ENCODE measurements at places on chromosomes 4 and X.

- no peak for DNase-seq
Observed at GRCh38 chr4:127080141-127080540, 552.6 kb upstream of the INTU start.

- DNase-seq = peak; percentile 46
Observed at GRCh38 chr4:85127653-85128052, 161.2 kb upstream of the WDFY3 start.

DNA sequence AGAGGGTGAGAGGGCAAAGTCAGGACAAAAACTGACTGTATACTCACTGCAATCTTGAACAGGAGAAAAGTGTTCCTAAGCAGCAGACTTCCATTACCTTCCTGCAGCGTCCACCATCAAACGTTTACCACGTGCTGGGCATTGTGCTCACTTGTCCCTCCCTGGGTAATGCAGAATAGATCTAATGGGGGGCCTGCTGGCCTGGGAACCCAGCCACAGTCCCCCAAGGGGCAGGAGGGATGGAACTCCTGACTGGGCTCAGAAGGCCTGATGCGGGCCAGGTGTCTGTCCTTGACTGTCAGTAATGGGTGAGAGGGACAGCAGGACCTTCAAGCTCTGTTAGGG is 37.6 kb upstream of the FAM156A start:
- DNase-seq = no peak

DNA sequence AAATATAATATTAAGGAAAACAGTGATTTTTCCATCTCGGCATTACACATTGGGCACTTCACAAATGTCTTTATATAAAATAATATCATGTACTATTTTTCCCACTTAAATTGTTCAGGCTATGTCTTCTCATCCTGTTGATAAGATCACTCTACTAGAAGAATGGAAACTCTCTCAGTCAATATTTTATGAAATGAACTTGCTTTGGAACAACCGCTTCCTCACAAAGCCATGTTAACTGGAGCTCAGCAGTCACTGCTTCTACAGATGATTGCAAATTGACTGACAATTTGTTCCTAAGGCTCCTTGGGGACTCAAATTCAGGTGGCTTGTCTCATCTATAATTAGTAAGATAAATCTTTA is 127.5 kb upstream of the CBR4 start:
- no peak for DNase-seq

All from hematopoietic multipotent progenitor cell treated with erythropoietin and hydrocortisone succinate and interleukin-3 and kit ligand, for 4 days (in vitro differentiated cells).